Mammary microvascular endothelial cell (primary cell): ENCODE measurements at places on chromosomes 2 and 18. TPM values are rescaled to one million over a fixed set of nuclear protein-coding genes. Genes with fewer than 3 reads are reported as not detected.

The REEP1 gene
- 0.40 and 1.0 TPM in 2 replicates for total RNA-seq

The ANKRD30B gene
- not detected in 2 replicates for total RNA-seq

The SLC8A1 gene
- total RNA-seq: 0.13 and 0.34 TPM in 2 replicates

The CHRND gene
- not detected in 2 replicates for total RNA-seq

The PROKR1 gene
- total RNA-seq: not detected in 2 replicates

The ARHGEF4 gene
- under 0.01 TPM in 1 of 2 replicates, not detected in the other for total RNA-seq

The ITGB6 gene
- total RNA-seq: 0.39 TPM in 1 of 2 replicates, not detected in the other

The SULT1C4 gene
- total RNA-seq: 4.1 and 6.7 TPM in 2 replicates

The C1D gene
- total RNA-seq: 23.1 and 27.0 TPM in 2 replicates

The TRIM43 gene
- not detected in 2 replicates for total RNA-seq

The HAAO gene
- total RNA-seq: not detected in 2 replicates

The FAM124B gene
- 21.3 and 22.1 TPM in 2 replicates for total RNA-seq

The DSC3 gene
- total RNA-seq: 0.10 and 0.13 TPM in 2 replicates

The FOXD4L1 gene
- total RNA-seq: 0.07 TPM in 1 of 2 replicates, not detected in the other

The FAM228A gene
- total RNA-seq: 0.07 and 2.4 TPM in 2 replicates

The ABCB11 gene
- total RNA-seq: under 0.01 and 0.05 TPM in 2 replicates

The ARHGAP28 gene
- 0.30 and 2.1 TPM in 2 replicates for total RNA-seq

The ELOA2 gene
- not detected in 2 replicates for total RNA-seq

The PFN4 gene
- 0.69 TPM in 1 of 2 replicates, not detected in the other for total RNA-seq

The SLC9A4 gene
- total RNA-seq: not detected in 2 replicates

The MC2R gene
- not detected in 2 replicates for total RNA-seq

The ANKRD62 gene
- not detected in 2 replicates for total RNA-seq

The AKAIN1 gene
- total RNA-seq: not detected in 2 replicates

The RTP5 gene
- total RNA-seq: not detected in 2 replicates

The AFF3 gene
- total RNA-seq: 0.49 and 0.80 TPM in 2 replicates

The CTIF gene
- total RNA-seq: 14.9 and 28.3 TPM in 2 replicates

The INPP5D gene
- 15.8 and 17.5 TPM in 2 replicates for total RNA-seq
